MM.1S (cell line): ENCODE measurements at places on chromosomes 11 and 22.
A peak's percentile ranks its signal among the peaks of the same experiment; 100 is the strongest.

DNA sequence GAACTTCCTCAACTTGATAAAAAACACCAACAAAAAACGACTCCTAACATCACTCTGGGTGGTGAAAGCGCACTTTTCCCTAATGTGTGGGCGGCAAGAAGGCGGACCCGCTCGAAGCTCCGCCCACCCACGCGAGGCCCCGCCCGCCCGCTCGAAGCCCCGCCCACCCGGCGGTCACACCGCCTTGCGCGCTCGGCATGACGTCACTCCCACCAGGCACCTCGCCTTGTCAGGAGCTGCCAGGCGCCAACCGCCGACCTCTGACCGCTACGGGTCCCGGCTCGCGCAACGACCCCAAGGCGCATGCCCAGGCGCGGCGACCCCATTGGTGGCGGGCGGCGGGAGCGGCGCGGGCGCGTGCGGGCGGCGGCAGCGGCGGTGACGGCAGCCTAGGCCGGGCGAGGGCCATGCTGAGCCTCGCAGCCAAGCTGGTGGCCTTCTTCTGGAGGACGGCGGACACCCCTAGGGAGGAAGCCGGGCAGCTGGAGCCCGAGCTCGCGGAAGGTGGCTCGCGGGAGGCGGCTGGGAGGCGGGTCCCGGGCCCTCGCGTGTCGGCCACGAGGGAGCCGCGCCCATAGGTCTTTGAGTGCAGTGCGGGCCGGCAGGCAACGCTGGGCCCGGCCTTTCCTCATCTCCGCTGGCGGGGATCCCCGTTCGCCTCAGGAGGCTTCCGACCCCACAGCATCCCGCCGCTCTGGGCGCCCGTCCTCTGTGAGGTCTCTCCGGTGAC is at the start of gene MOV10L1:
MOV10L1 (plus strand) TSS at position 325 of the 730 bp plus-strand sequence; CDS start at position 408, 83 bp downstream.
- DNase-seq: no peak
- H3K36me3 ChIP-seq: no peaks in the 10 kb centered on the region
- H3K4me1 ChIP-seq: no peaks in the 10 kb centered on the region
- H3K27ac ChIP-seq: no peak within 1 kb of the TSS
- H3K27me3 ChIP-seq: peaks cover 47% of the 10 kb centered on the region

- no peaks in the 10 kb centered on the region for H3K27me3 ChIP-seq
- peak overlapping the region; percentile 42; the same call in 1 of the 2 replicates for H3K27ac ChIP-seq
- peaks cover 24% of the 10 kb centered on the region for H3K4me1 ChIP-seq
- H3K4me3 ChIP-seq: peak overlapping the region; percentile 40
- H3K36me3 ChIP-seq: no peaks in the 10 kb centered on the region
Observed at GRCh38 chr11:103929170-103929903, 107.1 kb upstream of the DDI1 start.

- H3K4me1 ChIP-seq: no peaks in the 10 kb centered on the region
- H3K27me3 ChIP-seq: no peaks in the 10 kb centered on the region
- H3K36me3 ChIP-seq: no peaks in the 10 kb centered on the region
- H3K4me3 ChIP-seq: no peak overlapping the region
- H3K27ac ChIP-seq: no peak overlapping the region
Observed at GRCh38 chr11:33520112-33520511, 180.5 kb downstream of the C11orf91 start.

DNA sequence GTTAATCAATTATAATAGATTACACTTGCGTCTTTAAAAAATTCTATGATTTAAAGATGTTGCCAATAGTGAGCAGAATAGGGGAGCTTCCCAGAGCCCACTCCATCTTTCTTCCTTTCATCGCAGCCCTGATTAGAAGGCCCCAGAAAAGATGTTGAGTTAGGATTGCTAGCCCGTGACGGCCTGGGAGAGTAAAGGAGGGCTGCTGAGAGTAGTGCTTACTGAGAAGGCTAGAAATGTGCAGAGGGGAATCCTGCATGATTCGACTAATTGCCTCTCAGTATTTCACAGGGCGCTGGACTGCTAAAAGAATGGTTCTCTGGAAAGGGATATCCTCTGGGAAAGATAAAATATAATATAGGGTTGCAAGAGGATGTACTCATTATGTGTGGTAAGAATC is 160.5 kb downstream of the C11orf87 start:
- no peaks in the 10 kb centered on the region for H3K36me3 ChIP-seq
- H3K4me3 ChIP-seq: no peak overlapping the region
- no peak for DNase-seq
- no peak overlapping the region for H3K27ac ChIP-seq
- no peaks in the 10 kb centered on the region for H3K4me1 ChIP-seq

- peak overlapping the region; percentile 70 for H3K4me3 ChIP-seq
- DNase-seq: peak; percentile 34
- H3K27me3 ChIP-seq: no peaks in the 10 kb centered on the region
- peak overlapping the region; percentile 95 for H3K27ac ChIP-seq
- H3K4me1 ChIP-seq: peaks cover 49% of the 10 kb centered on the region
- H3K36me3 ChIP-seq: no peaks in the 10 kb centered on the region; the same call in 1 of the 2 replicates
Observed at GRCh38 chr11:43920598-43921419, 21.6 kb upstream of the C11orf96 start.

GRCh38 chr11:112113539-112114457 is 27.1 kb downstream of the SDHD start:
- no peak overlapping the region for H3K4me3 ChIP-seq
- H3K36me3 ChIP-seq: no peaks in the 10 kb centered on the region
- H3K27ac ChIP-seq: no peak overlapping the region
- H3K27me3 ChIP-seq: no peaks in the 10 kb centered on the region
- peaks cover 9% of the 10 kb centered on the region for H3K4me1 ChIP-seq

GRCh38 chr22:20957102-20957682 is 9.9 kb upstream of the AIFM3 start:
- no peak for DNase-seq
- no peaks in the 10 kb centered on the region; the same call in 1 of the 2 replicates for H3K36me3 ChIP-seq
- no peaks in the 10 kb centered on the region for H3K27me3 ChIP-seq
- no peak overlapping the region for H3K4me3 ChIP-seq
- H3K27ac ChIP-seq: no peak overlapping the region

- no peak overlapping the region for H3K27ac ChIP-seq
- H3K4me3 ChIP-seq: no peak overlapping the region
- peak; percentile 20 for DNase-seq
- H3K36me3 ChIP-seq: no peaks in the 10 kb centered on the region
- peaks cover 95% of the 10 kb centered on the region for H3K27me3 ChIP-seq
Observed at GRCh38 chr11:61545341-61545740, 35.5 kb downstream of the SYT7 start.

DNA sequence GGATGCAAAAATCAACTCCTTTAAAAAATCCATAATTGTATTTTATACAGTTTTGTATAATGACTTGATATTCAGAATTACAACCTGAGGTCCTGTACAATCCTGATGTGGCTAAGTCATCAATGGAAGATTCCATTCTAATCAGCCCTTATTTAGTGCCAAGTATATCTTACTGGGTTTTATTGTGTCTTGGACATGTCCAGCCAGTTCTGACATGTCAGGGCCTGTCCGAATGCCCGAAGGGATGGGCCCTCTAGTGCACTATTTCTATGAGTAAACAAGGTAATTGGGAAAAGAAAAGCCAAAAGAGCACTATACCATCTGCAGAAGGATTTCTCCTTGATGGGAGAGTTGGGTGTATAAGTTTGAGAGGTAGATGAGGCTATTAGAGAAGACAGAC is 412.9 kb downstream of the METTL15 start:
- no peak overlapping the region for H3K4me3 ChIP-seq
- DNase-seq: no peak
- H3K27me3 ChIP-seq: no peaks in the 10 kb centered on the region
- no peaks in the 10 kb centered on the region for H3K36me3 ChIP-seq
- H3K4me1 ChIP-seq: no peaks in the 10 kb centered on the region

DNA sequence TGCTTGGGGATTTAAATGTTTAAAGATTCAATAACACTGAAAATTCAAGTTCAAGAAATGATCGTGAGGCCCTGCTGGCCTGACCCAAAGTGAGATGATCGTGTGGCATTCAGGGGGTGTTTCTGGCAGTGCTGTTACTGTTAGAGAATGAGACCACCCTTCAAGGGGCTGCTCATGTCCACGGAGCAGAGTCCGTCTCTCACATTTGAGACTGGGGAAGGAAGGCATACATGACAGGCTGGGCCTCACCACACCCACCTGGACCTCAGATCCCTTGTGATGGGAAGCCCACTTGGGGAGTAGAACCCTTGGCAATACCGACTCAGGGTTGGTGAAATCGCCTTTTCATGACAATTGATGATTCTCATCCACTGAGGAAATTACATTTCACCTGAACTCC is 16.1 kb upstream of the NRIP3 start:
- H3K4me1 ChIP-seq: no peaks in the 10 kb centered on the region; the same call in 1 of the 2 replicates
- no peaks in the 10 kb centered on the region for H3K27me3 ChIP-seq
- no peak overlapping the region for H3K4me3 ChIP-seq
- H3K27ac ChIP-seq: no peak overlapping the region

- H3K4me1 ChIP-seq: peaks cover 44% of the 10 kb centered on the region
- H3K27me3 ChIP-seq: no peaks in the 10 kb centered on the region
- no peak for DNase-seq
- H3K4me3 ChIP-seq: no peak overlapping the region
- H3K36me3 ChIP-seq: no peaks in the 10 kb centered on the region
- H3K27ac ChIP-seq: peak overlapping the region; percentile 44; the same call in 1 of the 2 replicates
Observed at GRCh38 chr22:26648528-26649388, 8.6 kb upstream of the MIAT start.

- H3K27me3 ChIP-seq: peaks cover 89% of the 10 kb centered on the region
- no peak for DNase-seq
- no peaks in the 10 kb centered on the region for H3K36me3 ChIP-seq
- no peaks in the 10 kb centered on the region for H3K4me1 ChIP-seq
Observed at GRCh38 chr22:45962756-45963324, 14.1 kb downstream of the WNT7B start.

DNA sequence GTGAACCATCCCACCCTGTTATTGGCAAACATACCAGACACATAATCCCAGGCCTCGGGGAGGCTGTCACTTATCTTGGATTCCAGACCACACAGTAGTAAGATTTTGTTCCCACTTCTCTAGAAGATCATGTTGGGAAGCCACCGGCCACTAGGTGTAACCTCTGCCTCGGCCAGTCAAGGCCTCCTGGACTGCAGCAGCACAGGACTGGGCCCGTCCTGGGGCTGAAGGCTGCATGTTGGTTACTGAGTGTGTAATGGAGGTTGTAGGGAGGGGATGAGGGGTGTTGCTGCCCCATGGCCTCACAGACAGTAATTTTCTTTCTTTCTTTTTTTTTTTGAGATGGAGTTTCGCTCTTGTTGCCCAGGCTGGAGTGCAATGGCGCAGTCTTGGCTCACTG is 92.4 kb upstream of the SYT13 start:
- H3K36me3 ChIP-seq: no peaks in the 10 kb centered on the region
- no peak overlapping the region for H3K27ac ChIP-seq
- H3K4me1 ChIP-seq: peaks cover 5% of the 10 kb centered on the region
- H3K27me3 ChIP-seq: peaks cover 34% of the 10 kb centered on the region
- H3K4me3 ChIP-seq: no peak overlapping the region

DNA sequence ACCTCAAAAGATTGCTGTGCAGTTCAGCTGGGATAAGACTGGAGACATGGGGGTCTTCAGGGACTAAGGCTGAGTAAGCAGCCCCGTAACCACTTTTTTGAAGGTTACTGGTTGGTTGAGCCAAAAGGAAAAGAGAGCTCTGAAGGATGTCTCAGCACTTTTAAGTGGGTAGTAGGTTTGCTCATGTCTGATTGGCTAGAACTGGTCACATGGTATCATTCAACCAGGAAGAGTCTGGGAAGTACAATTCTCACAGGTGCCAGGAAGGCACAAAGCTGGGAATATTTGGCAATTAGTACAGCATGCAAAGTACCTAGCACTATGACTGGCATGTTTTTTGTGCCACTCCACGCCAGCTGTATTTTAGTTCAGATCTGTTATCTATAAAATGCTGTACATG is 58.1 kb downstream of the SNX19 start:
- H3K27ac ChIP-seq: no peak overlapping the region
- no peaks in the 10 kb centered on the region for H3K36me3 ChIP-seq
- H3K27me3 ChIP-seq: no peaks in the 10 kb centered on the region

DNA sequence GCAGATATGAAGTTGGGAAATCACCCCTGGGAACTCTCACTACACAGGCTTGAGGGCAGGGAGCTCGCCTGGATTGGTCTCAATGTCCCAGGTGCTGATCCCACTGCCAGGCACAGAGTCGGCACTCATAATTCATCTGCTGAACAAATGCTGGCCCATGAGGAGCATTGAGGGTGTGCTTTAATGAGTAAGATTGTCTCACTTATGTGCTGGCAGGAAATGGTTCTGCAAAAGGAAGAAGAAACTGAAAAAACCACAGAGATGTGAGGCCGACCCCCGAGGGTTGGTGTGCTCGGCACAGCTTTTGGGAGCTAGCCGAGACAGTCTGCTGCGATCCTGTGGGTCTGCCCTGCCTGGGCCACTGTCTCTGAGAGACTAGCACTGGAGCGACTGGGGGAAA is 9.4 kb downstream of the PLAAT2 start:
- DNase-seq: peak; percentile 12
- H3K4me3 ChIP-seq: no peak overlapping the region
- H3K27ac ChIP-seq: no peak overlapping the region; the same call in 1 of the 2 replicates
- H3K36me3 ChIP-seq: no peaks in the 10 kb centered on the region
- H3K27me3 ChIP-seq: no peaks in the 10 kb centered on the region

DNA sequence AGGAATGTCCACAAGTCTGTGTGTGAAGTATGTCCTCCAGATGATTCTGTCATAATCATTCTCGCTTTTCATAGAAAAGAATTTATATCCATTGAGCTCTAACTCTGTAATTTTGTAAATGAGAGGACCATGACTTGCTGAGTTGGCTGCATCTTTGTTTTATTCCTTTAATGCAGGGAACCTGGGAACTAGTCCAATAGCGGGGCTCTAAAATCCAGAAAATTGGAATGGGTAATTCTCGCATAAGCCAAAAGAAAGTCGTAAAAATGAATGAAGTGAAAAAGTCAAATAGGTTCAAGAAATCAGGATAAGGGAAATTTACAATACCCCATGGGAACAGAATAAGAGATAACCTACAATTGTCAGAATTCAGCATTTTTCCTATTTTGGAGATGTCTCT is 232.5 kb downstream of the RAB38 start:
- H3K27me3 ChIP-seq: no peaks in the 10 kb centered on the region
- DNase-seq: no peak
- H3K4me1 ChIP-seq: no peaks in the 10 kb centered on the region
- no peak overlapping the region for H3K27ac ChIP-seq
- no peaks in the 10 kb centered on the region for H3K36me3 ChIP-seq

GRCh38 chr11:96342961-96343711 is at the start of gene MAML2:
TSS of gene MAML2 (minus strand) at chr11:96343195. CDS start at chr11:96341895, 1,300 bp downstream.
- peaks cover 16% of the 10 kb centered on the region for H3K4me1 ChIP-seq
- peak within 1 kb of the TSS; percentile 86 for H3K4me3 ChIP-seq
- H3K27me3 ChIP-seq: no peaks in the 10 kb centered on the region
- H3K36me3 ChIP-seq: no peaks in the 10 kb centered on the region
- H3K27ac ChIP-seq: peak within 1 kb of the TSS; percentile 81; the same call in 1 of the 2 replicates
- peak; percentile 95 for DNase-seq
